C1 segment of cervical spinal cord (tissue), 14 donors: ENCODE measurements at places on chromosomes 11 and 22.

GRCh38 chr11:57649826-57650738, at the start of gene YPEL4:
Gene YPEL4 (minus strand): TSS chr11:57649912. CDS start chr11:57647107, 2,805 bp downstream.
- DNase-seq, result peak; percentile 63

GRCh38 chr11:117273550-117274289, 17.4 kb upstream of the BACE1-AS start:
- DNase-seq, result no peak

DNA sequence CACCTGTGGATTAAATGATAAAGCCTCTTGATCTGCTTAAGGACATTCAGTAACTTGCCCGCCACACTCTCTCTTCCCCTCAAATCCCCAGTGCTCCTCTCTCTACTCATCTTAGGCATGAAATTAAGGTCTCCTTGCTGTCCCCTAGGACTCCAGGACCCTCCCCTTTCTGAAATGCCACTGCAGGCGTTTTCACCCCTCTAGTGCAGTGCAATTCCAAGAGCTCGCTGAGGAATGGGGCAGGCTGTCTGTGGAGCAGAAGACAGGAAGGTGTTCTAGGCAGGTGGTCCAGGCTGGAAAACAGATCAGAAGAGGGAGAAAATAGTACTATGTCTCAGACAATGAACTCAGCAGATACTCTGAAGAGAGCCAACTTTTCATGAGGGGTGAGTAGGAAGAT, 55.8 kb upstream of the ARHGAP42 start:
- DNase-seq, result no peak

GRCh38 chr11:19105011-19105410, 12.0 kb upstream of the ZDHHC13 start:
- DNase-seq, result no peak

DNA sequence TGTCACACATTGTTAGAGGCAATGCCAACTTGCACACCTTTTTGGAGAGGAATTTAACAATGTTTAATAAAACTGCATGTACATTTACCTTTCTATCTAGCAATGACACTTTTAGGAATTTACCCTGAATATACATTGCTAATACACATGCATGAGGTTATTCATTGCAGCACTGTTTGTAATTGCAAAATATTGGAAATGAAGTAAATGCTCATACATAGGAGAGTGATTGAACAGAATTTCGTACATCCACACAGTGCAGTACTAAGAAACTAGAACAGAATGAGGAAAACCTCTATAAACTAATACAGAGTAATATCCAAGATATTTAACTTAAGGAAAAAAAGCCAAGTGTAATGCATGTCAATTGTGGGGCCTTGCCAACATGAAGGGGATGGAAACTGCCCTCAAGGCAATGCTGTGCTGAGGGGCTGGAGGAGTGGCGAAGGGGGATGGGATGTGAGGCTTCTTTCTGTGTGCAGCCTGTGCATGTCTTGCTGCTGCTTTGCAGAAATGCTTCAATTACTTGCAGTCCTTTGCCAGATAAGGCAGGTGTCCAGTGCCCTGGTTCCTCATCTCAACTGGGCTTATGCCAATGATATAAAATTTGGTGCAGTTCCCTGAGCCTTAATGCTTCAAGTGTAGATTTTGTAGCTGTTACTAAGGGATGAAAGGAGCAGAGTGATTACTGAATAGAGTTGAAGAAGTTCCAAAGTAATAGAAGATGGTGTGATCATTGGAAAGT, 96.1 kb downstream of the GRIA4 start:
- DNase-seq, result no peak

DNA sequence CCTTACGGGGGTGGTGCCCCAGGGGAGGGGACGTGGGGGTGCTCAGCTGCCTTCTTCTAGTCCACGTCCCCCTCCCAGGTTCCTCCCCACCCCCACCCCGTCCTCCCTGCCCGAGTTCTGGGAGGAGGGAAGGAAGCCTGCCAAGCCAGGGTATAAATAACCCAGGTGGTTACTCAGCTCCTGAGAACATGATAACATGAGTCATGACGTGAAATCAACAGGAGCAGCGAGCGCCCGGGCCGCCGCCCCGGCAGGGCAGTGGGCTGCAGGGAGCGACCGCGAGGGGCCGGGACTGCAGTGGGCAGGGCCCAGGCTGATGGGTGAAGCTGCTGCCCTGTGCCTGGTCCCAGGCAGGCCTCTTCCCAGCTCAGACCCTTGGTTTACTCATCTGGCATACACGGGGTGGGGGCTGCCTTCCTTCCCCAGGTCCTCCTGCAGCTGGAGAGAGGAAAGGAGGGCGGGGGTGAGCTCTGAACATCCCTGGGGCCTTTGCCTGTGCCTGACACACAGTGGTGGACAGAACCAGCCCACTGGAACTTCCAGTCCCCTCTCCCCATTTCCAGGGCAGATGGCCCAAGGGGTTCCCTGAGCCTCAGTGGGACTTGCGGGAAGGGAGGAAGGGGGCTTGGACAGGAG, 8.8 kb upstream of the PDGFB start:
- DNase-seq, result no peak

- no peak for DNase-seq
These were observed 244.6 kb upstream of the ANO3 start for GRCh38 chr11:26087120-26087935.

- no peak for DNase-seq
These were observed at the start of gene CSRP3 for GRCh38 chr11:19201737-19202605. Gene CSRP3 (minus strand): TSS chr11:19201983. CDS start chr11:19192448, 9,535 bp downstream.

DNA sequence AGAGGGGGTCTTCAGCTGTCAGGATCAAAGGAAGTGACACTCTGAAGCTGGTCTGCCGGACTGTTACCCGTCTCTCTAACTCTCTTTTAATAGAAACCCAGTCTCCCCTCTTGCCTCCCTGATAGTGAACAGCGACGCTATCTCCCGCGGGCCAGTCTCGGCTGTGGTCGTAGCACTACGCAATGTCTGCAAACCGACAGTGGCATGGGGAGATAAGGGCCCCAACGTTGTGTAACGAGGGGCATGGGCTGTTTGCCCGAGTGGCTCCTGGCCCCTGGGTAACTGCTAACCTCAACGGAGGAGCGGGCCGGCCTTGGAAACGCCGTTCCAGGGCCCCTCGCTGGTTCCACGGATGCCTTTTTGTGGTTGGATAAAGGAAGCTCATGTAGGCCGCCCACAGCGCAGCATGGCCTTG, 23.3 kb downstream of the ZBTB16 start:
- no peak for DNase-seq
